Tongue (tissue), 3 donors: ENCODE measurements at places on chromosomes 2 and 18. TPM values are rescaled to one million over a fixed set of nuclear protein-coding genes. Genes with fewer than 3 reads are reported as not detected.

Gene POU3F3
- total RNA-seq = not detected

GRCh38 chr18:31134988-31135529 is 27.6 kb downstream of the DSC1 start:
- DNase-seq = no peak

DNA sequence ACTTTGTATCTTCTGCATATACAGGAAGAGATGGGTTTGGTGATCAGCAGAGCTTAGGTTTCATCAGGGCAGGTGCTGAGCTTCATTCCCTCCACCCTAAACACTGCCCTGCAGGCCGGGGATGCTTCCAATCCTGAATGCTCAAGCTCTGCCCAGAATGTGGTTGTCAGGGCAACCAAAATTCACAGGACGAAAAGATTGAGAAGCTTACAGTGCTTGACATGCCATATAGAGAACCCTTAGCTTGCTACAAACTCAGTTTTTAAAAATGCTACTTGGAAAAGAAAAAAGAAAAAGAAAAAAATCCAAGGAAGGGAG is 65.6 kb downstream of the SH3RF3 start:
- no peak for DNase-seq

DNA sequence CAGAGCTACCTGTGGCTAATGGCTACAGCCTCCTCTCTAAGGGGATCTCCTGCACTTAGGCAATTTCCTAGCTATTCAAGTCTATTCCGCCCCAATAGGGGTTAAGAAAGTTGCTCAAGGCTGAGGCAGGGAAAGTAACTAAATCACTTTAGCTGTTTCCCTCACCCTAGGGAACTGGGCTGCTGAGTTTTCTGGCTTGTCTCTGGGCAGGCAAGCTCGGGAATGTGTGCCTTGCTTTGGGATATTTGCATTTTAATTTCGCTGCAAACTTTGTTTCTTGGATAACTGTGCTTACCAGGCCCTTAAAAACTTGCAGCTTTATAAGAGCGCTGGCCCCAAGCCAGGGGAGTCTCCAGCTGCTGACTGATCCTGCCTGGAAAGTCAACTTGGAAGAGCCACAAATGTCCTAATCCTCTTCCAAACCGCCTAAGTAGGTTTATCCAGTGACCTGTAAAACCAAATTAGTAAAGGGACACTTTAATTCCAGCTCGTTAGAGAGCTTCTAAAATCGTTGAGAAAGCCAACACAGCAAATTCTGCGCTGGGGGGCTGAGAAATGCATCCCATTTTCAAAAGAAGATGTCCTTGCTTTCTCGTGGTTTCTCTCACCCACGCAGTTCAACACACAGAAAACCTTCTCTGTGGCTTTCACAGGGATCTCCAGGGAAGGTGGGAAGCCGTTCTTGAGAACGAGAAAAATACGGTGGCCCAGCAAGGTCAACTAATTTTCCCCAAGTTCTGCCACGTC is 59.5 kb upstream of the SP3 start:
- DNase-seq = peak; percentile 98

DNA sequence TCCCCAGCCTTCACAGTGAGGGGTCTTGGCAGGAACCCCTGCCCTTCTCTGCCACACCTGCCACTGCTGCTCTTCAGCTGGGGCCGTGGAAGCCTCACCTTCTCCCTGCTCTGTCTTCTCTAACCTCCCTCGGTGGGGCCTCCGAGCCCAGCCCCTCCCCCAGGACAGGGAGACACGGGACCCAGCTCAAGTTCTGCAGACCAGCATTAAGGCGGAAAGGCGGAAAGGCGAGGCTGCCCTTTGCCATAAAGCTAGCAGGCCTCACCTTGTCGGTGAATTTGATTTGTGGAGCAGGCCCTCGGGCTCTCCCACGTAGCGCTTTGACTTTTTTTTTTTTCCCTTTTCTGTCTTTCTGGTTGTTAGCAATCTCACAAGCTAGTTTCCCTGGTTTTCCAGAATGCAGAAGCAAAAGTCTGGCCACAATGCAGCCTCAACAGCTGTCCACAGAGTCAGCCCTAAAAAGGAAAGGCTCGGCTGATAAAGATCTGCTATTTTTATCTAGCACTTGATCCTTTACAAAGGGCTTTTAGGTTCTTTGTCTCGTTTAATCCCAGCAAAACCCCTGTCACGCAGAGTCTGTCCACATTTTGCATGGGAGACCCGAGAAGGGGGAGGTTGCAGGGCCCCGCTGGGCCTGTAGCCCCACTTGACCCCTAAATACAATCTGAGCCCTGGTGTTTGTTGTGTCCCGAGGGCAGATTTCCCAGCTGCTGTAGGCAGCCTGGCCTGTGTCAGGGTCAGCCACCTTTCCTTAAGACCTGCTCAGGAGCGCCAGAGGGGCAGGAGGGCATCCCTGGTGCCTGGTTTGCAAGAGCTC is 6.0 kb downstream of the ITM2C start:
- DNase-seq = peak; percentile 69

GRCh38 chr2:26666671-26667070 is 25.5 kb upstream of the CIB4 start:
- DNase-seq = no peak

GRCh38 chr2:136347981-136348380 is 230.0 kb upstream of the CXCR4 start:
- DNase-seq = no peak

Gene NEU4
- total RNA-seq = 9.4 TPM
